ENCODE measurements at places on chromosomes 16 and 17. TPM values are rescaled to one million over a fixed set of nuclear protein-coding genes. Genes with fewer than 3 reads are reported as not detected.
A peak's percentile ranks its signal among the peaks of the same experiment; 100 is the strongest.

GRCh38 chr17:82835766-82836512, 3.9 kb downstream of the ZNF750 start:
- peak overlapping the region; percentile 86 for H3K27ac ChIP-seq
- no peaks in the 10 kb centered on the region for H3K36me3 ChIP-seq
- no peak overlapping the region for H3K4me3 ChIP-seq

GRCh38 chr17:80870401-80870800, 121.2 kb upstream of the CHMP6 start:
- H3K36me3 ChIP-seq = peaks cover 5% of the 10 kb centered on the region
- peaks cover 30% of the 10 kb centered on the region for H3K4me1 ChIP-seq
- no peak overlapping the region for H3K27ac ChIP-seq
- H3K27me3 ChIP-seq = no peaks in the 10 kb centered on the region
- DNase-seq = no peak

DNA sequence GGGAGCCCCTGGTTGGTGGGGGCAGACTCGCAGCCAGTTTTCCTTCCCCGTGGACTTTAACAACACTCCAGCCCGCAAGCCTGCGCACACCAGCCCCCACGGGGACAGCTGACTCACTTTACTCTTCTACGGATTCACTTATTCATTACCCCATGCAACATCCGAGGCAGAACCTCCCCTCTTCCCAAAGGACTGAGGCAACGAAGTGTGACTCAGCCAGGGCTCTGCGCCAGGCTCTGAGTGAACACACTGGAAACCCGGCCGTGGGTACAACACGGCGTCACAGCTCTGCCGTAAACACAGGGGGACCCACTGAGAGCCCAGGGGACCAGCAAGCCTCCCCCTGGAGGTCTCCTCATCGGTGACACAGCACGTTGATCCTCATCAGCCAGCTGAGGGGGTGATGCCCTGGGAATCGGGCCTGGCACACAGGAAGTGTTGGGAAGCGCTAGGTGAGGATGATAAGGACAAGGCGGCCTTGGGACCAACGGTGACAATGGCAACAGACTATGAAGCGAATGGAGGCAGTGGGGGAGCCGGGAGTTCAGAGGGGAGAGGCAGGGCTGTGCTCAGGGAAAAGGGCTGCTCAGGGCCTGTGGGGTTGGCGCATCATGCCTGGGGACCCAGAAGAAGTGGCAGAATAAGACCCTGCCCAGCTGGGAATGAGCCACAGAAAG, 14.6 kb downstream of the COTL1 start:
- H3K4me1 ChIP-seq = peaks cover 87% of the 10 kb centered on the region
- no peaks in the 10 kb centered on the region for H3K27me3 ChIP-seq
- no peak for DNase-seq
- H3K27ac ChIP-seq = peak overlapping the region; percentile 93
- peaks cover 9% of the 10 kb centered on the region for H3K36me3 ChIP-seq
- peak overlapping the region; percentile 68 for H3K4me3 ChIP-seq

- H3K4me1 ChIP-seq = peaks cover 13% of the 10 kb centered on the region
- peaks cover 2% of the 10 kb centered on the region for H3K27me3 ChIP-seq
- no peak for DNase-seq
- H3K4me3 ChIP-seq = no peak overlapping the region
Observed at GRCh38 chr17:44595216-44595775, 38.0 kb downstream of the FZD2 start.

- no peak overlapping the region for H3K4me3 ChIP-seq
- H3K4me1 ChIP-seq = no peaks in the 10 kb centered on the region
- H3K27ac ChIP-seq = no peak overlapping the region
- H3K36me3 ChIP-seq = no peaks in the 10 kb centered on the region
- no peaks in the 10 kb centered on the region for H3K27me3 ChIP-seq
- no peak for DNase-seq
Observed at GRCh38 chr17:78458091-78458490, 79.6 kb downstream of the PGS1 start.

GRCh38 chr17:1082579-1082978, 85.7 kb downstream of the TIMM22 start:
- no peak overlapping the region for H3K4me3 ChIP-seq
- H3K27ac ChIP-seq = no peak overlapping the region
- no peaks in the 10 kb centered on the region for H3K27me3 ChIP-seq
- peaks cover 12% of the 10 kb centered on the region for H3K4me1 ChIP-seq
- no peak for DNase-seq

DNA sequence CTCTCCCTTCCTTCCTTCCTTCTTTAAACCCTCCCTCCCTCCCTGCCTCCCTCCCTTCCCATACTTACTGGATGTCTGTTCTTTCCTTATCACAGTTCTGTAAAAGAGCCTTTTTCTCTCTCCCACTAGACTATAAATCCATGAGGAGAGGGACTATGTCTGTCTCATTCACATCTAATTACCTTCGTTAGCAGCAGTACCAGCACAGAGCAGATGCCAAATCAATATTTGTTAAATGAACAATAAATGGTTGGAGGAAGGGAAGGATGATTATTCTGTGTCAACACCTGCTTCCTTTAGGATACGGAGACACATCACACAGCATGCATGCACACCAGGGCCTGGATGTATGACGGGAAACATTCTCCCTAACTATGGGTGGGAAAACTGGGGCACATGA, 94.2 kb downstream of the DNAH3 start:
- no peak for DNase-seq
- no peaks in the 10 kb centered on the region for H3K4me1 ChIP-seq
- no peak overlapping the region for H3K27ac ChIP-seq
- H3K36me3 ChIP-seq = no peaks in the 10 kb centered on the region

CA7 gene
- total RNA-seq = not detected

SLC6A2 gene
- not detected for total RNA-seq

TRIM16 gene
- total RNA-seq = 34.8 TPM

EFNB3 gene
- 25.3 TPM for total RNA-seq

USH1G gene
- total RNA-seq = not detected

GNG13 gene
- total RNA-seq = not detected

RAB26 gene
- total RNA-seq = 0.64 TPM

TMEM208 gene
- 36.1 TPM for total RNA-seq

Data from neural crest cell (in vitro differentiated cells).